Stimulated activated CD4-positive, alpha-beta T cell treated with anti-CD3 and anti-CD28 coated beads, TNF-alpha, amount 100 ng/mL, for 48 hours (primary cell): ENCODE measurements at places on chromosomes 7 and 10.

DNA sequence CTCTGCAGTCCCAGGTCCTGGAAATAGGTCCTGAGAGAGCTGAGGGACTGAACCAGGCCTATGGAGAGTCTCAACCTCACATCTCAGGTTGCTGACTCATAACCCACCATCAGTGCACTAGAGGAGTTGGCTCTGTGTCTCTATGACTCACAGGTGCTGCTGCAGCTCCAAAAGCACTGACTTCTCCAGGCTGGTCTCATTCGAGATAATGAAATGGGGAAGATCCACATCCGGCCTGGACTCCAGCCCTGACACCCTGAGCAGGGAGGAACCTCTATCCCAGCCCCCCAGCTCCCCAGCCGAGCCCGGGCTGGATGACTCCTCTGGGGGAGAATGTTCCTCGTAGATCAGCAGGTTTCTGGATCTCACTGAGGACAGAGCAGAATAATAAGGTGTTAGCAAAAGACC, 35.5 kb upstream of the DGKI start:
- DNase-seq = no peak

GRCh38 chr10:125034675-125035074, 92.8 kb downstream of the ZRANB1 start:
- no peak for DNase-seq

DNA sequence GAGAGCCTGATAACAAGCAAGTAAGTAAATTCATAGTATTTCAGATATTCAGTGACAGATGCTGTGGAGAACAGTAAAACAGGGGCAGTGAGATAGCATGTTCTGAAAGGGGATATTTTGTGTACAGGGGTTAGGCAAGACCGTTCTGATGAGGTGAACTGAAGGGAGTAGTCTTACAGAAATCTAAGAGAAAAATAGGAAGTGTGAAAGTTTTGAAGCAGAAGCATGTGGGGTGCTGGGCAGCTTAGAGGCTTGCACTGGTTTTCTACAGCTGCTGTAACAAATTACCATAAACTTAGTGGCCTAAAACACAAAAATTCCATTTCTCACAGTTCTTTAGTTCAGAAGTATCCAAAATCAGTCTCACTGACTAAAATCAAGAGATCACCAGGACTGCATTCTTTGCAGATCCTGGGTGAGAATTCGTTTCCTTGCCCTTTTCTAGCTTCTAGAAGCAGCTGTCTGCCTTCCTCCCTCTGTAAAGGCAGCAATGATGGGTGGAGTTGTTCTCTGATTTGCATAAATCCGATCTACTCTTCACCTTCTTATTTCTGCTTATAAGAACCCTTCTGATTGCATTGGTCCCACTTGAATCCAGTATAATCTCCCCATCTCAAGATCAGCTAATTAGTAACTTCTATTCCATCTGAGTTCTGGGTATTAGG, 7.5 kb upstream of the KLF14 start:
- no peak for DNase-seq

DNA sequence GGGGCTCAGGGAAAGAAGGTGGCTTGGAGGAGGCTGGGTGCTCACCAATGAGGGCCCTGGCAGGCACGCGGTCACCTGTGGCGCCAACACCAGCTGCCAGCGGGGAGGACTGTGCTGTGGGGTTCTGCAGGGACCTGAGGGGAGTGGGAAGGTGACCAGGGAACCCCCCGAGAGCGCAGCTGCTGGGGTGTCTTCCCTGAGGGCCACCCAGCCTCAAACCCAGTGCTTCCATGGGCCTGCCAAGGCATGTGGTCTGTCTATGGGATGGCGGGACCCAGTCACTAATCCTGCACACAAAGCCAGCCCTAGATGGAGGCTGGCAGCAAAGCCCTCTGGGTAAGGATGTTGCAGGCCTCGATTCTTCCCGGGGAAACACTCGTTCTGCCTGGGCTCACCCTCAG, 117.1 kb downstream of the EBF3 start:
- no peak for DNase-seq

- DNase-seq = no peak
Observed at GRCh38 chr10:8056378-8056777, 1.9 kb downstream of the GATA3 start.

DNA sequence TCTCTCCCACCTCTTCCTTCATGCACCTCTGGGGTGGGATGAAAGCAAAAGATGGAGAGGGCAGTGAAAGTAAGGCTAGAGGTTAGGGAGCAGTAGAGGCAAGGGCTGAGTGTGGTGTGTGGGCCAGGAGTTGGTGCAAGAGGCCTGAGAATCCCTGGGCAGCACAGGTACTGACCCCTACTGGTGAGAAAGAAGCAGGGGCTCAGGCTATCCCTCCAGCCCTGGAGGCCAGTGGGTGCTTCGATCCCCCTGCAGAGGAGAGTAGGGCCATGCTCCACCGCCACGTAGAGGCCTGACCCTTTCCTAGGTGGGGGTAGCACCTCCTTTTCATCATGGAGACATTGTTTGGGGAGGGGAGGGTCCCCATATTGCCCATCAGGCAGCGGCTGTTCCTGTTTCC, 9.8 kb downstream of the CDHR1 start:
- no peak for DNase-seq

DNA sequence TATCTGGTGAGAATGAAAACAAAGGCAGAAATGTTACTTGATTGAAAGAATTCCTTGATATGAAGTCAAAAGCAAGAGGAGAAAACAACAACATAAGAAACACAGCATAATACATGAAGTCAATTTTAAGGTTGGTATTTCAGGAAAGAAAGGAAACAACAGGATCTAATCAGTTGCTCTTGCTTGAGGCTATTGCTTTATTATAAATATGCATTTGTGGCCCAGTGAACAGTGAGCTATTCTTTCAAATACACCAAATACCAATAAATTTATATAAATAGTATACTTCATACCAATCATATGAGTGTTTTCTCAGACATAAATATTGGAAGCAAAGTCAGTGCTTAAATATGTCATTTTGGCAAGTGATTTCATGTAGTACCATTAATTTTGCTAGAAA, 806.6 kb downstream of the NXPH1 start:
- no peak for DNase-seq

- no peak for DNase-seq
Observed at GRCh38 chr7:141074162-141074991, 513 bp downstream of the TMEM178B start.

GRCh38 chr10:61066661-61067344, 122.8 kb upstream of the RHOBTB1 start:
- no peak for DNase-seq

DNA sequence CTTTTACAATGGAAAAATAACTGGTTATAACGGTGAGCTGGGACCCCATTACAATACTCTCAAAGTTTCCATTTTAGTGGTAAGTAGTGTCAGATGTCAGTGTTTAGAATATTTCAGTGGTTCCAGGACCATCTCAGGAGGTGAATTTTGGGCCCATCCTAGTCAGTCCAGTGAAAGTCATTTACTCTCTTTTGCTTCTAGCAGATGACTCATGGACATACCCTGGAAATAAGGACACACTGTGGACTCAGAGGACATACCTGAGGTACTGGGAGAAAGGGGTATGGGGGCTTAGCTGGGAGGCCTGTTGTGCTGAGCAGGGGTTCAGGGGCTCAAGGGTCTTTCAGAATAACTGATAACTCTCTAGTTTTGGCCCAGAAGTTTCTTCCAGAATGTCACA, 618 bp upstream of the GIMAP4 start:
- DNase-seq = no peak

- no peak for DNase-seq
Observed at GRCh38 chr7:19762631-19763030, 10.8 kb downstream of the TMEM196 start.

GRCh38 chr7:157483971-157484410, 147.2 kb downstream of the DNAJB6 start:
- DNase-seq = no peak

DNA sequence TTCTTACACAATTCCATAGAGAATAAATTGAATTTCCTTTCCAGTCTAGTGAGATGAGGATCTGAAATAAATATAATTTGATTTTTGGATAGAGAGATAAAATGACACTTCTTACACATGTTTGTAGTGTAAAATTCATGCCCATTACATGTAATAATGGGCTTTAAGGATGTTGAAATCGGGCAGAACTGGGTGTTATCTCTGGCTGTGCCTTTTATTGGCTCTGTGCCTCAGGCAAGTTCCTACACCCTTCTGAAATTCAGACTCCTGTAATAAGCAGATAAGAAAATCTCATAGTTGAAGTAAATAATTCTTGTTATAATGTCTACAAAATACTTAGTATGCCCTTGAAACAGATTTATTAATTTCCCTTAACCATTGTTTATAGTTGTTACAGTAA, 125.6 kb downstream of the SEMA3A start:
- DNase-seq = no peak

GRCh38 chr7:149569025-149569725, 71.6 kb upstream of the ZNF746 start:
- no peak for DNase-seq

DNA sequence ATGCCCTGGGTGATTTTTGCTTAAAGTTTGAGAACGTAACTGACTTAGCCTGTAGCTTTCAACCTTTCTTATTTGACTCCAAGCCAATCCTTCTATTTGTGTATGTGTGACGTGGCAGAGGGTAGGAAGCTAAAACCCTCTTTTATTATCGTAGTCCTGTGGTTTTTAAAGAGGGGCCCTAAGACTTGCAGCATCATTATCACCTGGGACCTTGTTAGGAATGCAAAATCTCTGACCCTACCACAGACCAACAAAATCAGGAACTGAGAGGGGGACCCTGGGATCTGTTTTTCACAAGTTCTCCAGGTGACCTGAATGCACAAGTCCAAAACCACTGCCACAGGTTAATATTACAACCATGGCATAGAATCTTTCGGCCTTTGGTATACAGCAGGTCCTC, 80.1 kb downstream of the OSBPL3 start:
- no peak for DNase-seq

DNA sequence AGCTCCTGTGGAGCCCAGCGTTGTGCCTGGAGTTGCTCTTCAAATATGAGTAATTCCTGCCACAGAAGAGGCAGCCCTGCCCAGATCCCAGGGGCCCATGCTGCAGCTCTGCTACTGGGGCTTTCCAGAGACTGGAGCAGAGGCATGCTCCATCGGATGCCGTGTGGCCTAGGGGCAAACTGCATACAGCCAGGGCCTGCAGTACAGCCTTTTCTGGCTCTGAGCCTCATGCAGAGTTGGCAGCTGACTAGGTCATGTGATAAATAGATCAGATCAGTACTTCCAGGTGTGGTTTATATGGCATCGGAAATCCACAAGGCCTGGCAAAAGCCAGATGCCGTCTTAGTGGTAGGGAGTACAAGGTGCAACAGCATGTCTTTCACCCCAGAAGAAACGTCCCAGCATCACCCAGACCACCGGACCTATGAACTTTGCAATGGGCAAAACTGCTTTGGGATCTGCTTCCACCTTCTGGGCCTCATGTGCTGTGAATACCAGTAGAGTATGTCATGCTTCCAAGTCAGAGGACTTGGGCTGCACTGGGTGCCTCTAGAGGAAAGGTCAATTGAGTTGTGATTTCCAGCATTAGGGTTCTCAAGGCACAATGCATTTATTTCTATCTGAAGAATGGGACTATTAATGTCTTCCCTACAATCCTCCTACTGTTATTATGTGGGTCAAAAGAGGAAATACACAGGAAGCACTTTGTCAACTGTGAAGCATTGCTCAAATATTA, 250.7 kb upstream of the ZNF32 start:
- DNase-seq = no peak

DNA sequence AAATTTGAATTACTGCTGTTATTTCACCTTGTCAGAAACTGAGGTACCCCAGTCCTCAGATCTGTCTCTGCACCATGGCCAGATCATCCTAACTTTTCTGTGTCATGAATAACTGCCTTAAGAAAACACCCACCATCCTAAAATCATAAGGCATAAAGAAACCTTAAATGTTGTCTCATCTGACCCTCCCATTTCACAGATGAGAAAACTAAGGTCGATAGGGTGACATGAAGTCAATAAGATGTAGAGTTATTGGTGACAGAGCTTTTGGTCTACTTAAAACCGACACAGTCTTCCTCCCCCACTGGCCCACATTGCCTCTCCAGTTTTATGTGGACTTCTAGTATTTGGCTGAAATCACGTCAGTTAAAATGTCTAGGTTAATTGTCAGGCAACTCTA, 101.5 kb upstream of the PDCD4 start:
- DNase-seq = no peak

DNA sequence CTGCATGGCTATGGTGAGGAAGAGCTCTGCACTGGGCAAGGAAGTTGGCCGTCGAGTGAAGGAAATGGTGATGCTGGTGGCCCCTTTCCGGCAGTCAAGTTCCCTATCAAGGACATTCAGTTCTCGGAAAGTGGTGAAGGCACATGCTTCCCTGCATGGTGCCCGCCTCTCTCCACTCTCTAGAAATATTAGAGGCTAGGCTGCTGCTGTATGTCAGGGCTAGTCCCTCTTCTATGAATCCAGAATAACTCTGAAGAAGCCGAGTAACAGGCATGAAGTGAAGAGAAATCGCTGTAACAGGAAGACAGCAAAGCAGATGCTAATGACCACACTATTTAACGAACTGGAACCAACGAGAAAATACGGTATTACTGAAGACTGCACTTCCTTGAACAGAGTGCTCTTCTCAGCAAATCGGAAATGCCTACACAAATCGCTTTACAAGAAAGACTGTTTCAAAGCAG, 5.4 kb downstream of the IDI1 start:
- DNase-seq = no peak

DNA sequence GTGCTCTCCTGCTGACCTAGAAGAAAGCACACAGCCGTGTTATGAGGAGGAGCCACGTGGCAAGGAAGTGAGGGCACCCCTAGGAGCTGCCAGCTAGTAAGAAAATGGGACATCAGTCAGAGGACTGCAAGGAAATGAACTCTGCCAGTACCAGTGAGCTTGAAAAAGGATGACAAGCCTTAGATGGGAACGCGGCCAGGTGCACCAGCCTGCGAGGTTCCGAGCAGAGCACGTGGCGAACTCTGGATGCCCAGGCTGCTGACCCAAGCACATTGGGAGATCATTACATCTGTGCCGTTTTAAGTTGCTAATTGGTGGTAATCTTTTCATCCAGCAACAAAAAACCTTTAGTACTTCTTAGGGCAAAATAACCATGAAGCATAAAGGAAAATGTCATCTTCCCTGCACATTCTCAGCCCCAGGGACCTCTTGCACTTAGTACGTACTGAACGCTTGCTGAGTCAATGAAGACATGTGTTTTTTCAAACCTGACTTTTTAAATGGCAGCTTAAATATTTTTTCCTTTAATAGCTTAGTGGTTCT, 69.4 kb downstream of the AMZ1 start:
- DNase-seq = no peak

DNA sequence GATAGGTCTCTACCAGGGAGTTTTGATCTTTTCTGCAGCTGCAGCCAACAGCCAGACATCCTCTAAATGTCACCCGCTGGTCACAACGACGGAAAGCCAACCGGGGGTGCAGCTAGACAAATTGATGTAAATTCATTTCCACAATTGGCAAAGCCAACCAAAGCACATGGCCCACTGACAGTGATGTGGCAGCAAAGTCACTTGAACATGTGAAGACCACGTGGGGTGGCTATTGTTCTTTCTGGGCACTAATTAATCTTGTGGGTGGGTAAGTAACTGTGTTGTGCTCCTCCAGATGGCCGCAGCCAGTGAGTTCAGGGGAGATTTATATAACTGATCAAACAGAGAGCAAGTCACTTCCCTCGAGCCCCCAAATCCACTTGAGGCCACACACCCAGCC, 354.1 kb downstream of the ANKRD30A start:
- no peak for DNase-seq
